ENCODE measurements at places on chromosomes 3 and 15.

GRCh38 chr15:44193651-44194322 lies 1.3 kb downstream of the FRMD5 start:
- DNase-seq = peak; percentile 5

DNA sequence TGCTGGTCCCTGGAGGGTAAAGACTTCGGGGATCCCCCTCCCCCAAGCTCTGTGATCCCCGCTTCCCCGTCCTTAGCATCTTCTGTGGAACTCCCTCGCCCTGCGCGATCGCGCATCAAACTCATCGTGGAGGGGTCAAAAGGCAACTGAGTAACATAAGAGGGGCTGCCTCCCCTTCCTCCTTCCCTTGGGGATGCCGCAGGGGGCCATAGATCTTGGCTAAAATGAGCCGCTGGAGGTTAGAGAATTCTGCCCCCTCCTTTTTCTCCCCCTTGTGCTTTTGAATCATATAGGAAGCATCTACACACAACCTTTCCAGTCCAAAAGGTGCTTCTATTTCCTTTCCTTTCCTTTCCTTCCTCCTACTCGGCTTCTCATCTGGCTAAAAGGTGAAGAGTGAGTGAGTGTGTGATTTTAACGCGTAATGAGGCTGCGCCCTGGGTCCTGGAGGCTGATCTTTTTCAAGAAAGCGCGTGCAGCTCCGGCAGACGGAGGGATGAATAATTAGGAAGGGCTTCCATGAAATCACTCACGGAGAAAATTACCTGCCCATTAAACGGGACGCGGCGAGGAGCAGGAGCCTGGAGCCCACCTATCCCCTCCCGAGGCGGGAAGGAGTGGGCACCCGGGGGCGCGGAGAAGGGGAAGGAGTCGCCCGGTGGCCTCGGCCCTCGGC lies 831 bp upstream of the ROBO2 start:
- DNase-seq = peak; percentile 27

DNA sequence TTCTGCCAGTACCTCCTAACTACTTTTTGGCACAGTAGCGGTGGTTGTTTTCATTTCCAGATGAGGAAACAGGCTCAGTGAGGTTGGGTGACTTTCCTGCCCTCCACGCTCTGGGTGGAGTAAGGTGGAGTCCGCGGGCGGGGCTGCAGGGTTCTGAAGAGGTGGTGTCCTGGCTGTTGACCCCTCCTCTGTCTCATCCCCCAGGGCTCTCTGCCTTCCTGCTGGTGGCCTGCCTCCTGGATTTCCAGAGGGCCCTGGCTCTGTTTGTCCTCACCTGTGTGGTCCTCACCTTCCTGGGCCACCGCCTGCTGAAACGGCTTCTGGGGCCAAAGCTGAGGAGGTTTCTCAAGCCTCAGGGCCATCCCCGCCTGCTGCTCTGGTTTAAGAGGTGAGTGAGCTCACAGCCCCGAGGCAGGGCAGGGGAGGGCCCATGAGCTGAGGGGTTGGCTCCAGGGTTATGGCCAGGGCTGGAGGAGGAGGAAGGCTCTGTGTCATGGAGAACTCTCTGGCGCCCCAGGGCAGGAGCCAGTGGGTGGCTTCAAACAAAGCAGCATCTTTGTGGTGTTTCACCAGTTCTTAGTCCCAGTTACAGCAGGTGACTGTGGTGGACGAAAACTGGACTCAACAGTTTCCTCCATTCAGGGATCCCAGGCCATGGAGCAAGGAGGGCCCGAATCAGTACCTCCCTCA lies 10.4 kb downstream of the SLC28A1 start:
- no peak for DNase-seq

- no peak for DNase-seq
These were observed 24.5 kb downstream of the ABHD6 start for GRCh38 chr3:58261954-58262666.

GRCh38 chr15:94682171-94682570 lies 450.8 kb downstream of the MCTP2 start:
- no peak for DNase-seq

GRCh38 chr15:92803852-92804609 lies 96.1 kb upstream of the CHD2 start:
- peak; percentile 100 for DNase-seq

DNA sequence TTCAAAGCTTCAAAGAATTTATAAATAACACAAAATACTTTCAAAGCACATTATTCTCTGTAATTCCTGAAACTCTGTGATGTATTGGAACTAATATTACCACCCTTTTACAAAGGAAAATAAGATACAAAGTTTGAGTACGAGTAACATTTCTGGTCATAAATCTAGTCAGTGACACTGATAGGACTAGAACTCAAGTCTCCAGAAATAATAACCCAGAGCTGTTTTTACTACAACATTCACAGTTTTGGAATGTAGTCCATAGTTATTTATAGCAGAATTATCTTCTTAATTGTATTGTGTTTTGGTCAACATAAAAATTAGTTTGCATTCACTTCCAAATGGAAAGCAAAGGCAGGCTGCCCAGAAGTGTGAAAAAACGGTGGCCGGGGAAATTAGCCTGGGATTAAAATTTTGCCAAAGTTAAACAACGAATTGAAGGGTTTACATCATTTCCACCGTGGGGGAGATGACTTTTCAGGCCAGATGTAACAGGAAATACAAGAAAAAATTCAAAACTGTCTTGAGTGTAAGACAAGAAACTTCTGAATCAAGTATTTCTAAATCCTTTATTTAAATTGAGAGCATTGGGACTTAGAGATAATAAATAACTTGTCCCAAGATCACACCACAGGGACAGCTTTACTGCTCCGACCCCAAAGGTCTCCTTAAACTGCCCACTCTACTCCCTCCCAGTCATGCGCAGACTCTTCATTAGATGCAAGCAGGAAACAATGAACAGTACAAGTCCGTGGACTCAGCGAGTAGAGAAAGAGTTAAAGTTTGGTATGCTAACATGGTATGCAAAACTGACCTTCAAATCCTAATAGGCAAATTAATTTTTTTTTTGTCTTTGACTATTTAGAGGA lies 74.3 kb upstream of the VGLL4 start:
- peak; percentile 75 for DNase-seq

DNA sequence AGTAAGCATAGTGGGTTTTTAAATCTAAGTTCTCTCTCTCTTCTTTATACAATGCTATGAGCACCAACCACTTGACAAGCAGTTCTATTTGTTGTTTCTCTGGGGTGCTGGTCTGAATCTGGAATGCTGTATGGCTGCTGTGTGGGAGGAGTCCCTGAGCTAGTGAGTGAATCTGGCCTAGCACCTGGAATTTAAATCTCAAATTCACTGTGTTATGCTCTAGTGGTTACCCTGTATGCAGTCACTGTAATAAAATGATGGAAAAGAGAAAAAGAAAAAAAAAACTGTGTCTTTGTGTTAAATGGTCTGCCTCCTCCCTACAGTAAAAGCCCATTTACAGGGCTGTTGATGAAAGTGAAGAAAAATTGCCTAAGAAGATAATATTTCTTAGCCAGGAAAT lies 155.0 kb downstream of the ATP8B4 start:
- DNase-seq = no peak

DNA sequence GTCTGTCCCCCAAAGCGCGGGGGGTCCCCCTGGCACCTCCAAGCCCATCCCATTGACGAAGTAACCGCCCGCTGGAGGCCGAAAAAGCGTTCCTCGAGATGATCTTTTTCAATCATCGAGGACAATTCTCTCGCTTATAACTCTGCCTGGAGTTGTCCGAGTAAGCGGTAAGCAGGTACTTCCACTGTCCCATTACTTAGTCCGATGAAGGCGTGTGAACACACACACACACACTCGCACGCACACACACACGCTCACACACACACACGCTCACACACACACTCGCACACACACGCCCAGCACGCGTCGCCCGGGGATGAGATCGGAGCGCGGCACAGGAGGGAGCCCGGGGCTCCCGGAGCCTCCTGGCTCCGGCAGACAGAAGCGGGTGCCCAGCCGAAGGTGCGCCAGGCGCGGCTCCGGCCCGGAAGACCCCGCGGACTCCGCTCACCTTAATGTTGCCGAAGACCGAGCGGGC lies 430 bp downstream of the SLCO2A1 start:
- peak; percentile 29 for DNase-seq

- DNase-seq = no peak
These were observed 13.2 kb downstream of the FSTL1 start for GRCh38 chr3:120437559-120437958.

DNA sequence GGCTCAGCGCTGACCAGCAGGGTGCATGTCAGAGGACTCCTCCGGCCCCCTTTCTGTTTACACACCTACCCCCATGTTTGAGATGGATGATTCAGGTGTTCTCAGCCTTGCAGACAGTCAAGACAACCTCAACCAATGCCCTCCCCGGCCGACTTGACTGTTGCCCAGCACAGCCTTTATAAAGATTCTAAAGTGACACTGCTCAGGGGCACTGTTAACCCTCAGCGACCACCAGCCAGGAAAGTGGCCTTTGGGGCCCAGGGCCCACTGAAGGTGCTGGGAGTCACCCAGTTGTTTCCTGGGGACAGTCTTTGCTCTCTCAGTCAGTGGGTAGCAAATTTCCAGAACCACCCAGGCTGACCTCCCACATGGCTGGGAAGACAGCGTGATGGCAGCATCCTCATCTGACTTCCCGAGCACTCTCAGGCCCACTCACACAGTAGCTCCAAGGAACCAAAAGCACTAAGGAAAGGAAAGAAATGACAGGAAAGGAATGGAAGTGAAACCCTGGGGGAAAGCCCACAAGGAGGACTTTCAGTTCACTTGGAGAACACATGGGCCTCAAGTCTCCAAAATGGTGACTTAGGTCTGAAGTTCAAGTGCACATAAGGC lies 128.4 kb downstream of the ASB7 start:
- DNase-seq = no peak

DNA sequence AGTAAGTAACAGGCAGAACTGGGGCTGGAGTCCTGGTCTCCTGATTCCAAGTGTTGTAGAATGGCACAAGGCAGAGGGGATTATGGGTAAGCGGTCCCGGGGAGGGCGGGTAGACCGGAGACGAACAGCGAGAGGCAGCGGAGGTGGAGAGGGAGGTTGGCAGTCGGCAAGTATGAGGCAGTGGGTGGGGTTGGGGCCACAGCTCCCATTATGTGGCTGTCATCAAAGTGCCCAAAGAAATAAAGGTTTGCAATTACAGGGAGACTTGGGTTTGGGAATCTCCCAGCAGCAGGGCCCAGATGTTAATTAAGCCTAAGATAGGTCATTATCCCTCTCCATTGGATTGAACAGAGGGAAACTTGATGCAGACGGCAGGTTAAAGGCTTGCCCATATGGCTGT lies 16.9 kb downstream of the FAM43A start:
- DNase-seq = no peak

- peak; percentile 22 for DNase-seq
These were observed 1.4 kb upstream of the PRSS50 start for GRCh38 chr3:46719044-46719565.

DNA sequence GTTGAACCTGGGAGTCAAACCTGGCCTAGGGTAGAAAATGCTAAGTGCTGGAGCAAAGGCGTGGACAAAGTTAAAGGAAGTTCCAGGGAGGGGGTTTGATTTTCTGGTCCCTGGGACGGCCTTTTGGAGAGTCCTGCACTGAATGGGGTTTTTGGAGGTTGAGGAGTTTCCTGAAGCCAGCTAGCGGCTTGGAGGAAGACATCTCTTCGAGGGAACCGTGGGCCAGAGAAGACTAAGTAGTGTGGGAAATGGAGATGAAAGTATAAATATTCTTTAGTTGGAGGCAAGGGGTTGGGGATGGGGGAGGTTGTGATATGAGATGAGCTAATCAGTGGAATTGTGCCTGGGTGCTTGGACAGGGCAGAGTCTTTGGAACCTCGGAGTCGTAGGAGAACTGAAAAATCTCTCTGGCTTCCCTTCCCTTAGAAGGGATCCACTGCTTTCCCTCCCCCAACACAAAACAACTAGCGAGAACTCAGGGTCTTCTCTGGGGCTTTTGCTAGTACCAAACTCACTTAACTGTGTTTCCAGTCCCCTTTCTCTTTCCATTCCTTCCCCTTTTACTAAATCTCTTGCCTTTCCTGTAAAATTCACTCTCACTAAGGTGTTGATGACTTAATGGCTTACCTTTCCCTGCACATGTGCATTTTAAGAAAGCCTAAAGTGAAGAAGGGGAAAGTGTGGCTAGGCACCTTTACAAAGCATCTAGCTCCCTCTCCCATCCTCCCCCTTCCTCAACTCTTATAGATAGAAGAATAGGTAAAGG lies 1.0 kb downstream of the LPP start:
- DNase-seq = peak; percentile 36

- peak; percentile 72 for DNase-seq
These were observed 2.5 kb downstream of the AP4E1 start for GRCh38 chr15:50911001-50911400.

- peak; percentile 25 for DNase-seq
These were observed 1.0 kb upstream of the GALNT15 start for GRCh38 chr3:16173283-16174025.

- DNase-seq = no peak
These were observed 29.2 kb downstream of the AP3B2 start for GRCh38 chr15:82680200-82681102.

- DNase-seq = no peak
These were observed 114.4 kb downstream of the ANP32A start for GRCh38 chr15:68706256-68706655.

DNA sequence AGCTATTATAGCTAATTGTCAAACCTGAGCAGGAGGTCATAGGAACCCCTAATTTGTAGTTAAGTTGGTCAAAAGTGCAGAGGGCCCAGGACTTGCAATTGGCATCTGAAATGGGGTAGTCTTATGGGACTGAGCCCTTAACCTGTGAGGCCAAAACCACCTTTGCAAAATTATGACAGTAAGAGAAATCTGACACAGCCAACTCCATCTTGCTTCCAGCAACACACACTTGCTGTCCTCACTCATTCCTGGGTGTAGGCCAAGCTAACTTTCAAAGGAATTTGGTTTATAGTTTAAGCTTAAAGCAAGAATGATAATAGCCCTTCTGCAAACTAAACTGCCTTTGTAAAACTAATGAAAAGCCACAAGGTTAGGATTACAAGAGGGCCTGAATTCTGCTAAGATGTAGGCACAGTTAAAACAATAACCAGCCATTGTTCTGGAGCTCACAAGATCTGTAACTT lies 57.6 kb upstream of the FRMD4B start:
- DNase-seq = no peak

- DNase-seq = peak; percentile 49
These were observed 326.6 kb upstream of the C2CD4B start for GRCh38 chr15:62491642-62492041.

DNA sequence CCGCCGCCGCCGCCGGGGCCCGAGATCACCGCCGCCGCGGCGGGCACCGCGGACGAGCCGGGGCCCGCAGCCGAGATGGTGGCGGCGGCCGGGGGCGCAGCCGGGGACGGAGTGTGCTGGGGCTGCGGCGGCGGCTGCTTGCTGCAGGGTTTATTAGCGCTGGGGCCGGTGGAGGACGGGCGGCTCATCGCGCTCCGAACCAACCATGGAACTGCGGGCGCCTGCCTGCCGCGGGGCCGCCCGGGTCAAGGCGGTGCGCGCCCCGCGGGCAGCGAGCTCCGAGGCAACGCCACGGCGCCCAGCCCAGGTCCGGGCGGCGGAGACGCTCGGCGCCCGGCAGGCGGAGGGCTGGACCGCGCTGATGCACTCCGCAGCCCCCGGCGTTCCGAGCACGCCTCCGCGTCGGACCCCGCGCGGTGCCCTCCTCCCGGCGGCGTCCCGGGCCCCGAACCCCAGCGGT lies 277 bp downstream of the SIAH2 start:
- no peak for DNase-seq

- no peak for DNase-seq
These were observed 10.6 kb downstream of the EPB42 start for GRCh38 chr15:43210172-43210745.

- no peak for DNase-seq
These were observed 21.8 kb upstream of the GPR156 start for GRCh38 chr3:120306519-120307455.

All from fibroblast of skin of back (primary cell).